ENCODE measurements at places on chromosomes 4 and X.

- DNase-seq, result no peak
Measured at GRCh38 chr4:78691971-78692821, 84.0 kb upstream of the BMP2K start.

DNA sequence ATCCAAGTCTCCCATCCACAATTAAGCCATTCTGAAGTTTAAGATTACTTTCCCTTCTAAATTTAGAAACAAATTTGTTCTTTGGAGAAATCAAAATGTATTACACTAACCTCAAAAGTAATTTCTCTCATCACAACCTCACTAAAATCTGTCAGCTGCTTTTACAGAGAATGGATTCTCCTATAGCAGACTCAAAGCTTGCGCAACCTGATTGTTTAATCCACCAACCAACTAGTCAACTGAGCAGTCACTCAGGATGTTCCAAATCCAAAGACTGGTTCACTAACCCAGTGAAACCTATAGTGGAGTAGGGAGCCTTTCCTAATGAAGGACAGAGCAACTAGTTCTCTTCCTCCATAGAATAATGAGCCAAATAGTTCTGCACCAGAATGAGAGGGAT is 44.3 kb downstream of the RCHY1 start:
- DNase-seq, result no peak

- no peak for DNase-seq
Measured at GRCh38 chr4:6986072-6986780, 56.9 kb upstream of the TADA2B start.

- DNase-seq, result no peak
Measured at GRCh38 chr4:156052116-156052515, 98.5 kb upstream of the CTSO start.

GRCh38 chr4:11436673-11437072 is 8.0 kb upstream of the HS3ST1 start:
- no peak for DNase-seq

GRCh38 chrX:152149648-152150047 is 11.3 kb upstream of the MAGEA10 start:
- no peak for DNase-seq

- DNase-seq, result no peak
Measured at GRCh38 chrX:148867596-148867995, 367.2 kb downstream of the AFF2 start.

DNA sequence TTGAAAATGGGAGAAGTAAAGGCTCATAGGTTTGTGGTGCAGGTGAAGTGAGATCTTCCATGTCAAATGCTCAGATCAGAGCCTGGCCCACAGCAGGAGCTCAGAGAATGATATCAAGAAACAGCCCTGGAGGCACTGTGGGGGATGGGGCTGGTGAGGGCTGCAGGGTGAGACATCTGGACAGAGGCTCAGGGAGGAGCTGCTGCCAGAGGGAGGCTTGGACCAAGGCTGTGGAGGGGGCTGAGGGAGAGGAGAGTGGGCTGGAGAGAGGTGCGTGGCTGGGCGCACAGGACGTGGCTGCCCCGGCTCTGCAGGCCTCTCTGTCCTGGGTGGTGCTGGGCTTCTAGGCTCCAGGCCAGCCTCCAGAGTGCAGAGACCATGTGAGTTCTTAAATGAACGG is 5.6 kb downstream of the SORCS2 start:
- DNase-seq, result no peak

DNA sequence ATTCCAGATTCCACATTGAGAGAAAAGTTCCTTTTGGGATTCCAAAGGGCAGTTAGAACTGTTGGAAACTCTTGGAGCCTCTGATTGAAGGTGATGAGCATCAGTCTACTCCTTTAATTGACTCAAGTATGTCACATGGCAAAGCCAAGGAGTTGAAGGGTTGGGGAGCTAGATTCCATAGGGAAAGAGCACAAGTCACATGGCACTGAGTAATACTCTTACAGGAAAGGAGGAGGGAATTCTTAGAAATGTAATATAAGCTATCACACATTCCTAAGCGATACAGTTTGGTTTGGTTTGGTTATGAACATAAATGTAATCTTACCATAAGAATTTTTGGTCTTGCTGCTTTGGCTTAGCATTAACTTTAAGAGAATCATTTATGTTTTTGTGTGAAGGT is 15.7 kb downstream of the SPCS3 start:
- DNase-seq, result no peak

DNA sequence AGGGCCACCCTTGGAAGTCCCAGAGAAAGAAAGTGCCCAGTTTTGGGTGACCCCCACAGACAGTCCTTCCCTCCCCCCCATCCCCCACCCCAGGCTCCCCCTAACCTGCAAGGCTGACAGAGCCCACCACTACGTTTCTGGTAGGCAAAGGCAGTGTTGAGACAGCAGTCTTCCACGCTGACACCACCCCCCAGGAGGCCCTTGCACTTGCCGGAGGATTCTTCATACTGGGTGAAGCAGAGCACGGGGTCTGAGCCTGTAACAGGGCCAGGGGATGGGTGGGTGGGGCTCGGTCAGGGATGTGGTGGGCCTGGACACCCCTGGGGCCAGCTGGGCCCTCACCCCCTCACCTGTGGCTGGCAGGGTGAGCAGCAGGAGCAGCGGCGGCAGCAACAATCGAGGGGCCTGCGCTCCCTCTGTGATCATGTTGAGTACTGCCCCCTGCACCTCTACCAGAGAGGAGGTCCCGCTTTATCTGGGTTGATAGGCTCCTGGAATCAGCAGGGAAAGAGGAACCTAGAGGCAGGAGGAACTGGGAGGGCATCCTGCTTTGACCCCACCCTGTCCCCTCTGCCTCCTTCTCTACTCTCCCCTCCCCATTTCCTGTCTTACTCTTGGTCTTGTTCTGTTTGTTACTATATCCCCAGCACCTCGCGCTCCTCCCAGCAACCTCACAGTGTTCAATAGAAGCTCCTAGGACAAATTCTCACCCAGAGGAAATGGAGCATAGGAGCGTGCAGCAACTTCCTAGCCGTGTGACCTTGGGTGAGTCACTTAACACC is at the start of gene CFP:
TSS of gene CFP (minus strand) at position 512 of the 782 bp plus-strand sequence. CDS start at position 426, 86 bp downstream.
- no peak for DNase-seq

GRCh38 chrX:20670611-20671010 is 403.9 kb upstream of the RPS6KA3 start:
- DNase-seq, result no peak

- DNase-seq, result no peak
Measured at GRCh38 chr4:132992686-132993085, 156.4 kb upstream of the PCDH10 start.

DNA sequence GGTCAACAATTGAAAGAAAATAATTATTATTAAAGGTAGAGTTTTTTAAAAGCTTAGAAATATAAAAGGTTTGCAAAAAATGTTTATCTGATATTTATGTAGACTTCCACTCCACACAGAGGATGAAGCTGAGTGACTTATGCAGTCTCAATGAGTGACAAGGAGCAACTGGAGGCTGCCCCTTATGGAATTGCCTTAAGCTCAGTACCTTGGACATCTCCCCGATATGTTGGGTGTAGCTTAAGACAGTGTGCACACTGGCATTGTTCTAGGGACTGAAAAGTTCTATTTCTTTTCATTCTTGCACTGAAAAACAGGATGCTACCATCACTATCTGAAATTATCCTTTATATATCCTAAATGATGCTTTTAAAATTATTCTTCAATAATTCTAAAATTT is 292.1 kb downstream of the PRDM5 start:
- no peak for DNase-seq

DNA sequence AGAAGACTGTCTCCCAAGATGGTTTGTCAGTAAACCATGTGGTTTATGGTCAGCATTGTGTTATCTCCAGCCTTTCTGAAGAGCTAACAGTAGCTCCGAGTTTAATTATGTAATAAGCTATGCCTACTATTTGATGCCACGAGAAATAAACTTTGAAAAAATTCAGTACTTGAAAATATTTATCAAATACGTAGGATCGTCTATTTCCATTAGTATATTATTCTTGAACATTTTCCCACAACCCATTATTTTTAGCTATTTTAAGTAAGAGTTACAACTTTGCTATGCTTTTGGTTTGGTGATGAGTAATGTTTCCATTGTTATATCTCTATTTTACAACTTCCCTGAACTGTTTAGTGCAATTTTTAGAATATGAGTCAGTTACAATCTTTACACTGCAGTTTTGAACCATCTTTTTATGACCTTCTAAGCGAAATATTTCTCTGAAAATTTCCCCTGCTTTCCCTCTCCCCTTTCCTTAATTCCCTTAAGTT is 44.5 kb upstream of the TRIM2 start:
- DNase-seq, result no peak

GRCh38 chr4:120723986-120724385 is 198.5 kb downstream of the PRDM5 start:
- DNase-seq, result no peak

GRCh38 chr4:107791902-107792301 is 32.8 kb upstream of the SGMS2 start:
- DNase-seq, result no peak

DNA sequence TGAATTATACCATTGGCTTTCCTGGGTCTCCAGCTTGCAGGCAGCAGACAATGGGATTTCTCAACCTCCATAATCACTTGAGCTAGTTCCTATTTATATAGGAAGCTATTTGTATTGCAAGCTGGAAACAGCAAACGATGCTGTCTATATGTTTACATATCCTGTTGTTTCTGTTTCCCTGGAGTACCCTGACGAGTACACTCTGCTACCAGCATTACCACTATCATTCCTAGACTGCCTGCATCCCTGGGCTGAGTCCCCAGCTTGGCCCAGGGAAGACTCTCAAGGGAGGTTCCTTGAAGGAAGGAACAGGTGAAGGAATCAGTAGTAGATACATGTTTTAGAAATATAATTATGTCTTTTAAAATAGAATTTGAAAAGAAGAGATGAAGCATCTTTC is 81.4 kb downstream of the EVC2 start:
- DNase-seq, result no peak

DNA sequence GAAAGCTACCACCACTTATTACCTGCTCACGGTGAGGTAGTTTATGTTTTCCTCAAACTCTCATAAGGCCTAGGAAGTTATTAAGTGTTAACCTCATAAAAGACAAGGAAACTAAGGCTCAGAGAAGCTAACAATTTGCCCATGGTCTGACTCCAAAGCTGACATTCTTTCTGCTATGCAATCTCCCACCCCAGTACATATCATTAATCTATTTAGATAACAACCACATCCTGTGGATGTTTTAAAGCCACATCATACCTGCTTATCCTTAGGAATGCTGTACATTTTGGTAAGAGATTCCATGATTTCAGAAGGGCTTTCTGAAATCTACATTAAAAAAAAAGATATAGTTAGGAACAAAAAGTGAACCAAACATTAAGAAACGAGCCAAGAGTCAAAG is 55.4 kb downstream of the HUWE1 start:
- DNase-seq, result no peak

DNA sequence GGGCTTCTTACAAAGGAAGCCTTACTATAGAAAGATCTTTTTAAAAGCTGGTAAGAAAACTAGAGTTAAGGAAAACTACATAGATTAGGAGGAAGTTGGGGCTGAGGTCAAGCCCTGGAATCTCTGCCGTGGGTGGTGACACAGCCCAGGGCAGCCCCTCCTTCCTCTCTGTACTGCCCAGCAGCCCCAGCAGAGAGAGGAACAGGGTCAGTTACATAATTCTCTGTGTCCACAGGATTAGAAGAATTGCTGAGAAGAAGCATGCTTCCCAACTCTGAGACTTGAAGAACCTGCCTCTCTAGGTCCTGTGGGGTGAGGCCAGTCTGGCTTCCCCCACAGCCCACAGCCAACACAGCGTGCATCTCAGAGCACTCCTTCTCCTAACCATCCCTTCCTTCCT is 9.2 kb upstream of the ABLIM2 start:
- DNase-seq, result no peak

DNA sequence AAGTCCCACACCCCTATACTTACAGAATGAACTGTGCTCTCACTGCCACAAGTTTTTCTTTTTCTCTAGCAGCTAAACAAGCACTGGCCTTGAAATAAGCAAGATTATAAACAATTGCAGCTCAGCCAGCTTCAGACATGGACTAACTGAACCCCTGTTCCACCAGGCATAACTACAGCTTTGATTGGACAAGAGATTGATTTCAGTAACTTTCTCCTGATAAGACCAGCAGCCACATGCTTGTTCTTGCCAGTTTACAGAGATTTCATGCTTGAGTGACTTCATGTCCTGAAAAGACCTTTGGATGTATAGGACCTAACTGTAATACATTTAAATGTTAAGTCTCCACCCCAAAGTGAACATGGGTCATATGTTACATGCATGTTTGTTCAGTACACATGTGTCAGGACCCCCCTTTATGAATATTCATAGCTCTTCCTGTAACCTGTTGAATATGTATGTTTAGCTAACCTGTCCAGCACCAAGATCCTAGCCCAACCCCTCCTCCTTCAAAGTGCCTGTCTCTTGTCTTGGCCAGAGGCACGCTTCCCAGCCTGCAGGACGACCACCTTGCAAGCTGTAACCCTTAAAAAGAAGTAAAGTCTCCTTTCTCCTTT is 27.9 kb downstream of the ZNF275 start:
- no peak for DNase-seq

- DNase-seq, result no peak
Measured at GRCh38 chr4:126541820-126542219, 1090.9 kb upstream of the INTU start.

DNA sequence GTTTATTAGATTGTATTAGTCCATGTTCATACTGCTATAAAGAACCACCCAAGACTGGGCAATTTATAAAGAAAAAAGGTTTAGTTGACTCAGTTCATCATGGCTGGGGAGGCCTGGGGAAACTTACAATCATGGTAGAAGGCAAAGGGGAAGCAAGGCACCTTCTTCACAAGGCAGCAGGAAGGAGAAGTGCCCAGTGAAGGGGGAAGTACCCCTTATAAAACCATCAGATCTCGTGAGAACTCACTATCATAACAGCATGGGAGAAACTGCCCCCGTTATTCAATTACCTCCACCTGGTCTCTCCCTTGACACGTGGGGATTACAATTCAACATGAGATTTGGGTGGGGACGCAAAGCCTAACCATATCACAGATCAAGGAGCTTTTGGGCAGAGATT is 8.1 kb upstream of the HSD17B13 start:
- DNase-seq, result no peak

- no peak for DNase-seq
Measured at GRCh38 chrX:21528076-21528475, 130.1 kb downstream of the KLHL34 start.

GRCh38 chr4:141772838-141773237 is 136.5 kb downstream of the IL15 start:
- no peak for DNase-seq

- no peak for DNase-seq
Measured at GRCh38 chr4:147693218-147693617, 9.3 kb upstream of the PRMT9 start.

GRCh38 chrX:47143894-47144625 is 442 bp downstream of the NDUFB11 start:
- peak; percentile 22 for DNase-seq
